Myometrial cell (primary cell): ENCODE measurements at places on chromosomes 12 and 14. TPM values are rescaled to one million over a fixed set of nuclear protein-coding genes. Genes with fewer than 3 reads are reported as not detected.

Gene CLEC14A
- total RNA-seq: 2.7 and 5.5 TPM in 2 replicates

Gene FAM186B
- total RNA-seq: not detected in 2 replicates

Gene TAS2R19
- not detected in 2 replicates for total RNA-seq

Gene INHBE
- total RNA-seq: 3.5 and 6.2 TPM in 2 replicates

Gene B3GNT4
- not detected in 2 replicates for total RNA-seq

Gene KRT6B
- total RNA-seq: not detected in 2 replicates
